ENCODE measurements at places on chromosomes 4 and X.
A peak's percentile ranks its signal among the peaks of the same experiment; 100 is the strongest.

- DNase-seq = no peak
Observed at GRCh38 chrX:132467026-132467425, 21.8 kb downstream of the MBNL3 start.

DNA sequence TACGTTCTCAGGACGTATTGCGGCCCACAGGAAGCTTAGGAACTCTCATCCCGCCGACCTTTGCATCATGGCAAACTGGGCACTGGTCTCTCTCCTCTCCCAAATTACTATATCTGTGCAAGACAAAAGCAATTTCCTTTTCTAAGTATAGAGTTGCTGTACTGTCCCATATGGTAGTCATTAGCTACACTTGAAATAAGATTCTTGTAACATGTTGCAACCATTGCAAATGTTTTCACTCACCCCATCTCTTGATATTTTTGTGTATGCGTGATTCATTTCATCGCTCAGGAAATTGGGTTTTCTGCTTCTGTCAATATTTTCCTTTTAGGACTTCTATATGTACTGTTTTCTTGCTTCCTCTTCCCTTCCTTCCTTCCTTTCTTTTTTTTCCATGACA lies 15.7 kb downstream of the ARMCX6 start:
- DNase-seq = no peak

GRCh38 chrX:13165266-13166189 lies 121.1 kb upstream of the FAM9C start:
- DNase-seq = peak; percentile 62

DNA sequence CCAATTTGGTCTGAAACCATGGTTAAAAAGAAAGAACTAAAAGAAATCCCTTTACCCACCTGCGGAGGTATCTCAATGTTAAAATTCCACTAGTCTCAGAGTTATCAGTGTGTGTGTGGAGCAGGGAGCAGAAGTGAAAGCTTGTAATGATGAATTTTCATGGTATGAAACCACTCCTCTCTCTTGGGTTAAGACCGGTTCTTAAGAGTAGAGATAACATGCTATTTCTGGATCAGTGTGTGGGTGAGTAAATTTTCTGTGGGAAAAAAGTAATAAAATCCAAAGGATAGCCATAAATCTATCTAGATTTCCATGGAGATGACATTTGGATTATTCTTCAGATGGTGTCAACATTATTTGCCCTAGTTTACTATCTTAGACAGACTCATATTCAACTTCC lies 3.2 kb downstream of the FGF13 start:
- DNase-seq = no peak

DNA sequence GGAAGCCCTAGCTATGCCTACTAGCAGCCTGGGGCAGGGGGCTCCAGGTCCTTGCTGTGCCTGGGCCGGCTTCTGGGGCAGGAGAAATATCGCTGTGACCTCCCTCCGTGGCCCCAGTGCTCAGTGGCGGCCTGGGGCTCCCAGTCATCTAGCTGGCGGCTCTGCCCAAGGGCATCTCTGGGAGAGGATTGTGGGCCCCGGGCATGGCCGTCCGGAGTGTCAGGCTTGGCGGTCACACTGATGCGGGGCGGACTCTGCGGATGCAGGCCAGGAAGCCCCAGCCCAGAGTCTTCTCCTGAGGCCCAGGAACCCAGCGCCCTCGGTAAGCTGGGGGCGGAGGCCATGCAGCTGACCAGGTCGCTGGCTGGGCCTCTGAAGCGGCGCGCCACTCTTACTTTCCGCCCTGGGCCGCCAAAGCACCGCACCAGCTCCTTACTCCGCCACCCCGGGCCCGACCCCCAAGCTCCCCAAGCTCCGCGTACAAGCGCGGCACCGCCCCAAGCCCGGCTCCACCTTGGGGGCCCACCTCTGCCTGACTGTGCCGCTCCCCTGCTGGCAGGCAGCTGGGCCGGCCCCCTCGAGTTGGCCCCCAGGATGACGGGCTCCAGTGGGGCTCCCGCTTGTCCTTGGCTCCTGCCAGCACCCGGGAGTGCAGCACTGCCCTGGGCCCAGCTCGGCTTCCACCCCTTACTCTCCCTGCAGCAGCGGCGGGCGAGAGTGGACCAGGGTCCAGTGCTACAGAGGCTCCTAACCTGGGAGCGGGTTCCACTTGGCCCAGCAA lies 720.0 kb downstream of the PCDH18 start:
- DNase-seq = no peak

GRCh38 chr4:120316416-120316815 lies 249.8 kb upstream of the MAD2L1 start:
- DNase-seq = no peak

DNA sequence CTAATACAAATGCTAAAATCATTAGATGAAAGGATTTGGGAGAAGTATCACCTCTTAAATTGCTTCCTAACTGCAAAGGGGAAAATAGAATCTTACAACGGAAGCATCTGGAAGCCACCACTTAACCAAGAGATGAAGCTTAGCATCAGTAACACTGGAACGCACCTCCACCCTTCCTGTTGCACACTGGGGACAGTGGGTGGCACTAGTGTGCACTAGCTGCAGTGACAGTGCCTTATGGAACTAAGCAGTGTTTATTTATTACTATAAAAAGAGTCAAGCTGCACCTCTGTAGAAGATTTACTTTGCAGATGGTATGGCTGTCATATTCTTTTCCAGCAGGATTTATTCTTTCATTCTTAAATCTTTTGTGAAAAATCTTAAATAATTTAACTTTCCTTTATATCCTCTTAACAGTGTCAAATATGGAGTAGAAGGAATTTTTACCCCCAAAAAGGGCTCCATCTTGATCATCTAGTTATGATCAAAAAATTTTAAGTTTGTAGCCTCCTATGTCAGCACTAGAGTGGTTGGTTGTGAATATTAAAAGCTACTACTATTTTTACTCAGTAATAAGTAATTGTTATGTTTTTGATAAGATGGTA lies 76.7 kb downstream of the SCD5 start:
- DNase-seq = peak; percentile 51

Data from NCI-H1436 (cell line).